ENCODE measurements at places on chromosomes 1 and 21. TPM values are rescaled to one million over a fixed set of nuclear protein-coding genes. Genes with fewer than 3 reads are reported as not detected.
A peak's percentile ranks its signal among the peaks of the same experiment; 100 is the strongest.

GRCh38 chr1:3420218-3420951 is 34.1 kb upstream of the ARHGEF16 start:
- no peaks in the 10 kb centered on the region for H3K36me3 ChIP-seq
- H3K4me3 ChIP-seq, result no peak overlapping the region
- no peak for DNase-seq

DNA sequence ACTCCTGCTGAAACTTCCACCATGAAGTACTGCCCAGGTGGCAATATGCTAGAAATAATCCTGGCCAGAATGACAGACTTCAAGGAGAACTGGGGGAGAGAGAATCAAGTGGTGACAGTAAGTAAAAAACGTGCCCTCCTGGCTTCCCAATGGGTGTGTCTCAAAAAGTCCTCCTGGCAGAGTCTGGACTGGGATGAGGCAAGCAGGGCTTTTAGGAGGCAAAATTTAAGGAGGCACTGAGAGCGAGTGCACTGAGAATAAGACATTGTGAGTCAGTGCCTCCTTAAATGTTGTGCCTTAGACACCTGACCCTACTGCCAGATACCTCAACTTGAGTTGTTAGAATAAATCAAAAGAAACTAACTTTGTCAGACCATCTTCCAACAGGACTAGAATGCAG is 2.2 kb downstream of the LRRC52 start:
- DNase-seq, result no peak
- no peaks in the 10 kb centered on the region for H3K36me3 ChIP-seq
- H3K27ac ChIP-seq, result no peak overlapping the region
- H3K27me3 ChIP-seq, result peaks cover 3% of the 10 kb centered on the region

NID1 gene
- total RNA-seq, result 89.3 TPM

DNA sequence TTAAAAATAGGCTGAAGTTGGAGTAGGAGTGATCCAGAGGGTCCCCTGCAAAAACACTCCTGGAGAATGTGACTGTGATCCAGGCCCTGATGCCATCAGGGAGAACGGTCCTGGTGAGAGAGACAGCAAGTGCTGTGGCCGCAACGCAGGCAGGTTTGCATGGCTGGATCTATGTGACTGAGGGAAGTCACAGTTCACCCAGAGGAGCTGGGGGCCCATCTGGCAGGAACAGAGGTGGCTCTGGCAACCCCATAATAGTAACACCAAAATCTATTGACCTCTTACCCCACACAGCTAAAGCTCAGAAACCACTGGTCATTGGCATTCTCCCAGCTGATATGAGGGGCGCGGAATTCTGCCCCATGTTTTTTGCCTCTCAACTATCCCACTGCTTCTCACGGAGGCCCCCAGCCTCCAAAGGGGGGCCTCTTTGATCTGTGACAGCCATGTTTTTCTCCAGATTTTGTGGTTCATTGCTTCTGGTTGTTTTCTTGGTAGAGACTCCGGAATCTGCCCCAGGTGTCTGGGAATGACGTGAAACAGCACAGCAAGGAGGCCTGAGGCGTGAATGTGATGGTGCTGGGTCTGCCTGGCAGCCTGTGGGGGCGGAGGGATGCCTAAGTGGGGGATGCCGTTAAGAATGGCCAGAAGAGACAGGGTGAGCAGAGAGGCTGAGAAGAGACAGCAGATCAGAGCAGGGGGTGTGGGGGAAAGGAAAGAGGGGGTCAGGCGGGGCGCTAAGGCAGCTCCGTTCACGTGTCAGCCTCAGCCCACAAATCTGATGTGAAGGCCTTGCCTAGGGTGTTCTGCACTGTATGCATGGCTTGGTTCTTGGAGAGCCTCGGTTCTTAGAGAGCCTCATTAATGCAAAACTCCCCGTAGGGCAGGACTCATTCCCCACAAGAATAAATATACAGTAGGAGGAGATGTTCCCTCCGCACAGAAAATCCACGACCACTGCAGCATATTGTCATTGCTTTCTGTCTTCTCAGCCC is 23.5 kb downstream of the CASP9 start:
- no peak overlapping the region for H3K4me3 ChIP-seq
- H3K27me3 ChIP-seq, result no peaks in the 10 kb centered on the region
- H3K36me3 ChIP-seq, result no peaks in the 10 kb centered on the region
- no peaks in the 10 kb centered on the region for H3K4me1 ChIP-seq
- no peak for DNase-seq

- no peak overlapping the region for H3K27ac ChIP-seq
- no peak for DNase-seq
- H3K4me3 ChIP-seq, result no peak overlapping the region
- no peaks in the 10 kb centered on the region for H3K4me1 ChIP-seq
- no peaks in the 10 kb centered on the region for H3K27me3 ChIP-seq
- H3K36me3 ChIP-seq, result no peaks in the 10 kb centered on the region
Measured at GRCh38 chr1:168623003-168623828, 46.8 kb downstream of the XCL1 start.

DNA sequence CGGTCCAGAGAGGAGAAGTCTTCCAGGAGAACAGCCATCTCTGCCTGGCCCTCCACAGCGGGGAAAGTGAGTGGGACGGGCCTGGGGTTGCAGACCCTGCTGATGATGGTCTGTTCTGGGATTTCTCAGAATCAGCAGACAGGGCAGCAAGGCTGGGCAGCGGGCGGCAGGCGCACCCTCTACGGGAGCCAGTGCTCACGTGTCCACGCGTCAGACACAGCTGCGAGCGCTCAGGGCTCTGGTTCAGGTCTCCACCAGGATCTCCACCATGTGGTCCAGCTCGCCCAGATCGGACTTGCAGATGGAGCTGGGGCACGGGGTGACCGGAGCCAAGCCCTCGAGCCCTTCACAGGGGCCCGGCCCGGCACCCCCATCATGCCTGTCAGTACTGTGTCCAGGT is 5.5 kb downstream of the CLCA4 start:
- no peak for DNase-seq
- H3K4me3 ChIP-seq, result no peak overlapping the region
- H3K36me3 ChIP-seq, result no peaks in the 10 kb centered on the region
- H3K4me1 ChIP-seq, result no peaks in the 10 kb centered on the region
- H3K27me3 ChIP-seq, result no peaks in the 10 kb centered on the region

DNA sequence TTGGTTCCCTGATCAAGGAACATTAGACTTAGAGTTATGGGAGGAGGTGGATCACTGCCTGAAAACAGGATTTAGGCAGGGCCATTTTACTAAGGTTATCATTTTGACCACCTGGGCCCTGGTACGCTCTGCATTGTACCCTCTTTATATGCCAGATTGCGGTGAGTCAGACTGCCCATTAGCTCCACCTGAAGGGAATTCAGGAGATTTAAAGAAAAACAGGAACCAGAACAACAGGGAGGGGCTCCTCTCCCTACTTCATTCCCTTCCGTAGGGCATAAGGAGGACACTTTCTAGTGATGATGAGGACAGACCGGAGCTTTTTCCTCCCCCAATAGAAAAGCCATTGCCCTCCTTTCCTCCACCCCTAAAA is 20.6 kb upstream of the ITLN1 start:
- peaks cover 2% of the 10 kb centered on the region for H3K27me3 ChIP-seq
- H3K4me1 ChIP-seq, result no peaks in the 10 kb centered on the region
- no peak overlapping the region for H3K4me3 ChIP-seq
- H3K36me3 ChIP-seq, result no peaks in the 10 kb centered on the region
- no peak overlapping the region for H3K27ac ChIP-seq
- no peak for DNase-seq

GRCh38 chr1:49163031-49163430 is 386.3 kb upstream of the BEND5 start:
- H3K27me3 ChIP-seq, result no peaks in the 10 kb centered on the region
- no peaks in the 10 kb centered on the region for H3K36me3 ChIP-seq
- no peaks in the 10 kb centered on the region for H3K4me1 ChIP-seq
- H3K27ac ChIP-seq, result no peak overlapping the region
- H3K4me3 ChIP-seq, result no peak overlapping the region

- H3K4me1 ChIP-seq, result peaks cover 8% of the 10 kb centered on the region
- H3K36me3 ChIP-seq, result no peaks in the 10 kb centered on the region
- no peak overlapping the region for H3K27ac ChIP-seq
- no peak overlapping the region for H3K4me3 ChIP-seq
Measured at GRCh38 chr1:201825245-201825644, 3.7 kb upstream of the IPO9 start.

DNA sequence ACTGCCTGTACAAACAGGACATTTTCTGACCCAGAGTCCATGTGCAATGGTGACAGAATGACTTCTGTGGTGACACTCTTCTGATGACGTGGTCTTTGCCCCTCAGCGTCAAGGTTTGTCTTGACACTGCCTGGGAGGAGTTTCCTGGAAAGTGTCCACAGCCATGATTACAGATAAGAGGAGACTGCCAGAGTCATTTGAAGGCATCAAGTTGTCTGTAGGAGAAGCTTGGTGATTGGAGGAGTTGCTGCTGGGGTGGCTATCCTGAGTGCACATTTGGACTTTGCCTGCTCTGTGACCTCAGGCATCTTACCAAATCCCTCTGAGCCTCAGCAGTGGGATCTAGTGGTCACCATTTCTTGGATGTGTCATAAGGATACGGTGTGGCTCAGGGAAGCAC is 17.7 kb downstream of the TCHHL1 start:
- no peak overlapping the region for H3K4me3 ChIP-seq
- no peak for DNase-seq
- no peaks in the 10 kb centered on the region for H3K4me1 ChIP-seq
- no peaks in the 10 kb centered on the region for H3K36me3 ChIP-seq
- peaks cover 4% of the 10 kb centered on the region for H3K27me3 ChIP-seq

- H3K27ac ChIP-seq, result no peak overlapping the region
- H3K4me3 ChIP-seq, result no peak overlapping the region
- DNase-seq, result no peak
Measured at GRCh38 chr1:213268221-213268620, 217.2 kb downstream of the RPS6KC1 start.

DNA sequence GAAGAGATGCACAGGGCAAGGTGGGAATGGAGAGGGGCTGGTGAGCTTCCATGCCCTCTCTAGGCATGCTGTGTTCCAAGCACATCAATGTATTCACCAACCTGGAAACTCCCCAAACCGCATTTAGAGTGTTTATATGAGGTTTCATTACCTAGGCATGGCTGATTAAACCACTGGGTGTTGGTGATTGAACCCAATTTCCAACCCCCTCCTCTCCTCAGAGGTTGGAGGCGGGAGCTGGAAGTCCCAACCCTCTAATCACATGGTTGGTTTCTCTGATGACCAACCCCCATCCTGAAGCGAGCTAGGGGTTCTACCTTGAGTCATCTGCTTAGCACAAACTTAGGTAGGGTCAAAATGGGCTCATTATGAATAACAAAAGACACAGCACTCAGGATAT is 3.0 kb upstream of the PPIE start:
- no peak overlapping the region for H3K4me3 ChIP-seq
- H3K27me3 ChIP-seq, result peaks cover 2% of the 10 kb centered on the region
- H3K27ac ChIP-seq, result no peak overlapping the region
- peaks cover under 1% of the 10 kb centered on the region for H3K36me3 ChIP-seq
- peaks cover 5% of the 10 kb centered on the region for H3K4me1 ChIP-seq

GRCh38 chr1:55824251-55824640 is 609.1 kb upstream of the USP24 start:
- H3K27ac ChIP-seq, result no peak overlapping the region
- no peak for DNase-seq
- H3K4me1 ChIP-seq, result no peaks in the 10 kb centered on the region
- H3K36me3 ChIP-seq, result no peaks in the 10 kb centered on the region
- H3K27me3 ChIP-seq, result no peaks in the 10 kb centered on the region

DNA sequence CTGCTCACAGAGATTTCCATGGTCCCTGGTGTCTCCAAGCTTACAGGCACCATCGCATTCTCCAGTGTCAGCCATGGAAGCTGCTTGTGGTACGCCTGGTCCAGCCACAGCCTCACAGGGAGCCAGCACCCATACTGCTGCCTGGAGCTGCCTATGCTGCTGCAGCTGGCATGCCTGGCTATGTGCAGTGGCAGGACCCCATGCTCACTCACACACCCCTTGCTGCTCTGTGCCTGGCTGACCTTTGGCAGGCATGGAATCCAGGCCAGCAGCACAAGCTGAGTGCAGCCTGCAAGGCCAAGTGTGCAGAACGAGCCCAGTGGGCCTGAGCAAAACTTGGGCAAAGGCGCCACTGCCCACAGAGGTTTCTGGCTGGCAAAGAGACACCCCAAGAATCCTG is 26.4 kb upstream of the DENND1B start:
- no peaks in the 10 kb centered on the region for H3K27me3 ChIP-seq
- H3K4me1 ChIP-seq, result no peaks in the 10 kb centered on the region
- DNase-seq, result no peak
- no peaks in the 10 kb centered on the region for H3K36me3 ChIP-seq
- H3K27ac ChIP-seq, result no peak overlapping the region

GRCh38 chr1:229128066-229128608 is 142.8 kb upstream of the RAB4A start:
- H3K4me1 ChIP-seq, result no peaks in the 10 kb centered on the region
- no peak overlapping the region for H3K27ac ChIP-seq
- peaks cover 2% of the 10 kb centered on the region for H3K27me3 ChIP-seq

GRCh38 chr1:44808938-44809917 is 905 bp downstream of the BTBD19 start:
- no peak overlapping the region for H3K4me3 ChIP-seq
- no peaks in the 10 kb centered on the region for H3K27me3 ChIP-seq
- H3K27ac ChIP-seq, result peak overlapping the region; percentile 94
- H3K4me1 ChIP-seq, result peaks cover 47% of the 10 kb centered on the region
- H3K36me3 ChIP-seq, result no peaks in the 10 kb centered on the region

IL22RA1 gene
- 1.1 TPM for total RNA-seq

- DNase-seq, result no peak
- H3K27me3 ChIP-seq, result peaks cover 2% of the 10 kb centered on the region
- H3K4me1 ChIP-seq, result no peaks in the 10 kb centered on the region
- no peak overlapping the region for H3K27ac ChIP-seq
Measured at GRCh38 chr1:2962541-2962940, 58.7 kb upstream of the ACTRT2 start.

Measured in Panc1 (cell line).